ENCODE measurements at places on chromosomes 3 and 15.
A peak's percentile ranks its signal among the peaks of the same experiment; 100 is the strongest.

- H3K36me3 ChIP-seq: peaks cover 7% of the 10 kb centered on the region
- H3K27ac ChIP-seq: peak overlapping the region; percentile 89
- peaks cover 41% of the 10 kb centered on the region for H3K4me1 ChIP-seq
- H3K4me3 ChIP-seq: peak overlapping the region; percentile 83
Observed at GRCh38 chr3:179072100-179072438, 460 bp upstream of the ZMAT3 start.

- no peaks in the 10 kb centered on the region for H3K27me3 ChIP-seq
- H3K36me3 ChIP-seq: peaks cover 3% of the 10 kb centered on the region
- DNase-seq: peak; percentile 18
Observed at GRCh38 chr3:57856675-57857074, 100.6 kb downstream of the SLMAP start.

DNA sequence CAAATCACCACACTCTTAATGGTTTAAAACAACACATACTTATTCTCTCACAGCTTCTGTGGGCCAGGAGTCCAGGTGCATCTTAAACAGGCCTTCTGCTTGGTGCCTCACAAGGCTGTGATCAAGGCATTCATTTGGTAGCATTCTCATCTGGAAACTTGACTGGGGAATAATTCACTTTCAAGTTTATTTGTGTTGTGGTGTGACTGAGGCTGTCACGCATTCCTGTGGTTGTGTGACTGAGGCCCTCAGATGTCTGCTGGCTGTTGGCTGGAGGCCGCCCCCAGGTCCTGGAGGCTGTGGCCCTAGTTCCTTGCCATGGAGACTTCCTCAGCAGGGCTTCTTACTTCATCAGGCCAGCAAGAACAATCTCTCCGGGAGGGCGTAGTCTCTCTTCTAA is 16.9 kb upstream of the FAM3D start:
- no peak overlapping the region for H3K27ac ChIP-seq
- no peaks in the 10 kb centered on the region for H3K4me1 ChIP-seq
- no peak for DNase-seq
- no peak overlapping the region for H3K4me3 ChIP-seq
- no peaks in the 10 kb centered on the region for H3K27me3 ChIP-seq

DNA sequence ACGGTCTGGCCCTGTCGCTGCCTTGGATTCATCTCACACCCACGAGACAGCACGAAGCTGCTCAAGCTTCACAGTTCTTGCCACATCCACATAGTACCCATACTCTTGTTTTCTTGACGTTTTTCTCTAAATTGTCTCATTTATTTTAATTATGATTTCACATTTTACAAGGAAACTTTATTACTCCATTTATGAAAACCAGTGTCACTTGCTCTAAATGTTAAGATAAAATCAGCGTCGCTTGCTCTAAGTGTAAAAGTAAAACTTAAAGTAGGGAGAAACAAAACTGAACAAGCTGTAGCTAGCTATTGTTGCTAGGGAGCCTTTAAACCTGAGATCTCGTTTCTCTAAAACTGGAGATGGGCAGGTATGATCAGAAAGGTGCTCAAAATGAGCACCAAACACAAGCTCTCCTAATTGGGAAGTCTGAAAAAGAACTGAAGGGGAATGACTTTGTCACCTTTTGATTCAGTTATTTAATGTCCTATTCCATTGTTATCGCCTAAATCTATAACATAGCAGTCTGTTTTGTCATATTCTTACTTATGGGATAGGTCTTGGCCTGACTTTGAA is 680 bp downstream of the IFT122 start:
- H3K4me1 ChIP-seq: peaks cover 40% of the 10 kb centered on the region
- peak overlapping the region; percentile 78 for H3K27ac ChIP-seq
- H3K4me3 ChIP-seq: peak overlapping the region; percentile 64
- DNase-seq: no peak
- H3K36me3 ChIP-seq: no peaks in the 10 kb centered on the region
- no peaks in the 10 kb centered on the region for H3K27me3 ChIP-seq

GRCh38 chr3:169100616-169101015 is 562.9 kb downstream of the MECOM start:
- H3K27me3 ChIP-seq: no peaks in the 10 kb centered on the region
- H3K4me1 ChIP-seq: no peaks in the 10 kb centered on the region

DNA sequence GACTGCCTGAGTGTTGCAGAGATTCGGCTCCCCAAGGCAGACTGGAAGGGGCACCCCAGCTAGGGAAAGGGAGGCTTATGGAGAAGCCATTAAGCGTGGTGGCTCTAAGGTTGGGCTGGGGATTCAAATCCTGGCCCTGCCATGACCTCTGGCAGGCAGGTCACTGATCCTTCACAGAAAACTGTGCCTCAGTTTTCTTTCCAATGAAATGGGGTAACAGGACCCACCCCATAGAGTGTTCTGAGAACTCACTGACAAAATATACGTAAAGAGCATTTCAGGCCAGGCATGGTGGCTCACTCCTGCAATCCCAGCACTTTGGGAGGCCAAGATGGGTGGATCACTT is 34.6 kb downstream of the DNASE1L3 start:
- H3K27me3 ChIP-seq: no peaks in the 10 kb centered on the region
- H3K4me1 ChIP-seq: peaks cover 21% of the 10 kb centered on the region
- H3K4me3 ChIP-seq: no peak overlapping the region
- no peak overlapping the region for H3K27ac ChIP-seq
- no peaks in the 10 kb centered on the region for H3K36me3 ChIP-seq

DNA sequence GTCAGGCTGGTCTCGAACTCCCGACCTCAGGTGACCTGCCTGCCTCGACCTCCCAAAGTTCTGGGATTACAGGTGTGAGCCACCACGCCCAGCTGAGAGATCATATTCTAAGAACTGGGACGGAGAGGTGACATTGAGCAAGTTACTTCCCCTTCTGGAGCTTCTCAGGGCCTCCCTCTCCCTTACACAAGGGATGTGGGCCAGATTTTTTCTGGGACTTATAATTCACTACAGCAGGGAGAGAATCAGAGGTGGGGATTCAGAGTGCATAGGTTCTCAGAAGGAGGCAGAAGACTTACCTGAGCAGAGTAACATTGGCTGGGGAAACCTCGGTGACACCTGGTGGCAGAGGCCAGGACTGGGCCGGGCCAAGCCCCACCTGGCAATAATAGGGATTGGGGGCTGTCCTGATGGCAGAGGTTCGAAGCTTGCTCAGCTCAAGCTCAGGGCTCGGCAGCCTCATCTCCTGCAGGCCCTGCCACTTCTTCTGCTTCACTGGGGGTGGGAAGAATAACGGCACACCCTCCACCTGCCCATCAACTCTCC is 6.8 kb downstream of the LTK start:
- no peak for DNase-seq
- no peak overlapping the region for H3K27ac ChIP-seq
- H3K4me3 ChIP-seq: no peak overlapping the region

GRCh38 chr15:100853676-100854440 is 25.8 kb upstream of the ALDH1A3 start:
- H3K36me3 ChIP-seq: no peaks in the 10 kb centered on the region
- H3K27me3 ChIP-seq: no peaks in the 10 kb centered on the region
- H3K4me1 ChIP-seq: peaks cover 10% of the 10 kb centered on the region
- no peak overlapping the region for H3K4me3 ChIP-seq

DNA sequence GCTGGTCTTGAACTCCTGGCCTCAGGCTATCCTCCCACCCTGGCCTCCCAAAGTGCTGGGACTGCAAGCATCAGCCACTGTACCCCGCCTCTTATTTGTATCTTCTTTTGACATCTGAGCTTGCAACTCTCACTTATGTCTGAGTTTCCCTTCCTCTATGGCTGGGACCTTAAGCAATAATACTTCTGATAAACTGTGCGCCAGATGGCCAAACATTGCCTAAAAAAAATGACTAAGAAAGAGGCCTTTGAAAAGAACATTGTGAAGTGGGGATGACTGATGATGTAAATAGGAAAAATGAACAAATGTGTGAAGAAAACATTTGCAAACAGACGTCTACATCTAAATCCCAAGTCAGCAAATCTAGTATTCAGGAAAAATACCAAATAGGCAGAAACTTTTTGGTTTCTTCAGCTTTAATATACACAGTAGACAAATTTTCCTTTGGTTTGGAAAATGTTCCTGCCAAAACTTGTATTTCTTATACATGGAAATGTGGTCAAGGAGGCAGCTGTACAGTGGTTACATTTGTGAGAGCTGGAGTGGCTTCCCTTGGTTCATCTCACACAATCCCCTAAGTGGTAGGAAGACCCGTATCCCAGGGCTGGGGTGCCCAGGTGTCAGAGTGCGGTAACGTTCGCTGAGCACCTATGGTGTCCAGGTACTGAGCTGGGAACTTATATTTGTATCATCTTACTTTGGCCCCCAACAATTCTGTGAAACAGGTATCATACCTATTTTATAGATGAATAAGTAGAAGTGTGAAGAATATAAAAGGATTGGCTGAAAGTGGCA is 11.6 kb upstream of the TFRC start:
- peaks cover 30% of the 10 kb centered on the region for H3K4me1 ChIP-seq
- no peak overlapping the region for H3K4me3 ChIP-seq
- H3K27me3 ChIP-seq: no peaks in the 10 kb centered on the region
- H3K27ac ChIP-seq: no peak overlapping the region
- no peaks in the 10 kb centered on the region for H3K36me3 ChIP-seq

DNA sequence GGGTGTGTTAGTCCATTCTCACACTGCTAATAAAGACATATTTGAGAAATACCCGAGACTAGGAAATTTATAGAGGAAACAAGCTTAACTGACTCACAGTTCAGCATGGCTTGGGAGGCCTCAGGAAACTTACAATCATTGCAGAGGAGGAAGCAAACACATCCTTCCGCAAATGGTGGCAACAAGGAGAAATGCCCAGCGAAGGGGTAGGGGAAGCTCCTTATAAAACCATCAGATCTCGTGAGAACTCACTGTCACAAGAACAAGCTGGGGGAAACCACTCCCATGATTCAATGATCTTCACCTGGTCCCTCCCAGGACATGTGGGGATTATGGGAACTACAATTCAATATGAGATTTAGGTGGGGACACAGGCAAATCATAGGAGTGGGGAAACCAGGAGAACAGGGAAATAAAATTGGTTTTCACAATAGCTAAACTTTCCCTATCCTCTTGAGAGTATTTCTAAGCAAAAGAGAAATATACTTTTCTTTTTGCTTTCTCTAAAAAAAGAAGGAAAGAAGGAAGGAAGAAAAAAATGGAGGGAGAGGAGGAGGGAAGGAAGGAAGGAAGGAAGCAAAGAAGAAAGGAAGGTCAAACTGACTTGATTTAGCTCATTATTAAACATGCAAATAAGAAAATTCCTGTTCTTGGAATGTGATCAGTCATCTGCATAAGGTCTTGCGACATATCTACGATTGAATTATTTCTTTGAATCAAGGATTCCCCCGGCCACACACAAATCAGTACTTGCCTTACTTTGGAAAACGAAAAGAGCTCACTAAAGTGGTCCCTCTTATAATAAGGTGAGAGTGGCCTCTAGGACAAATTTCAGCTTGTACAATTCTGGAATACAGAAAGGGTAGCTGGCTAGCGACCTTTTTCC is 75.2 kb downstream of the LIPC start:
- H3K27ac ChIP-seq: no peak overlapping the region
- no peaks in the 10 kb centered on the region for H3K4me1 ChIP-seq

DNA sequence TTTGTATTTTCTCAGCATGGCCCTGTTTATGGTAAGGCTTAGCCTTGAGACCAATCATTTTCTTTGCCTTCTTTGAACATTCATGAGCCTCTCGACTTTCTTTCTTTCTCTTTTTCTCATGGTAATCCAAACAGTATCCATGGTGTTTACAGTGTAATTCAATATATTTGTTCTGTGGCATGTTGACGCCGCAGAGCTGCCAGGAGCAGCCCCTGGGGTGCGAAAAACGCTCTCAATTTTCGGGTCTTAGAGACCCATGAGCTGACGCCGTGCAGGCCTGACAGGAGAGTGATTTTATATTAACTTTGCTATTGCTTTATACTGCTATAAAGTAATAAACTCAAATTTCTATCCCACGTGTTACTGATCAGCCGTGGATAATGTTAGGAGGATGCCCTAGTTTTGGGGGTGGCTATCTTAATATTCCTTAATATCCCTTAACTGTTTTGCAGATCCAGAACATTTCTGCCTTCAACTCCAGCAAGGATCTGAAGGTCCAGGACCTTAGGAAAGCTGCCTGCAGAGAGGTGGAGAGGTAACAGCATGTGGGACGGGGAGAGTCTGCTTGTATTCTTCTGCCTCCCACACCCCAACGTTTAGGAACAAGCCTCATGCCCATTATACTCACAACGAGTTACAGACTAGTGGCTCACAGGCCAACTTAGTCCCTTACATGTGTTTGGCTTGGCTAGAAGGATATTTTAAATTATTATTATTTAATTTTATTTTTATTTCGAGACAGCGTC is 29.3 kb upstream of the MYO1E start:
- DNase-seq: no peak
- H3K36me3 ChIP-seq: no peaks in the 10 kb centered on the region
- no peak overlapping the region for H3K4me3 ChIP-seq
- H3K27me3 ChIP-seq: no peaks in the 10 kb centered on the region

- peak overlapping the region; percentile 75 for H3K27ac ChIP-seq
- H3K36me3 ChIP-seq: peaks cover 14% of the 10 kb centered on the region
- peaks cover 32% of the 10 kb centered on the region for H3K4me1 ChIP-seq
Observed at GRCh38 chr3:101848326-101848725, 988 bp upstream of the NFKBIZ start.

- no peaks in the 10 kb centered on the region for H3K36me3 ChIP-seq
- no peak overlapping the region for H3K4me3 ChIP-seq
- no peaks in the 10 kb centered on the region for H3K4me1 ChIP-seq
- no peak overlapping the region for H3K27ac ChIP-seq
- DNase-seq: no peak
Observed at GRCh38 chr3:76026379-76026778, 241.0 kb upstream of the ZNF717 start.

DNA sequence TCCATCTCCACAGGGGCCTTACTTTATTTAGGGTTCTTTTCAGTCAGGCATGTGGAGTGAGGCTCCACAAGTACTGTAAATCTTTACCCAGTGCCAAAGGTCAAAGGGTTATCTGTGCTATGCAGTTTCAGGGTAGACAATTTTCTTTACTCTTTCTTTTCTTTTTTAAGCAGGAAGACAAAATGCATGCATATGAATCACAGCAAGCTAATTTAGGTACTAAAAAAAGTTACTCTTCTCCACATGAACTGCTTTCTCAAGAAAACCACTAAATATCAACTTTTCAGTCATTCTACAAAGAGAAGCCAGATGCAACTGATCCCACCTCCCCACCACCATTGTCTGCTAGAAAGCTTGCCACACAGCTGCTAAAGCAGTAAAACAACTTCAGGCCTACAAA is 73.3 kb upstream of the PYGO1 start:
- H3K4me1 ChIP-seq: no peaks in the 10 kb centered on the region
- no peaks in the 10 kb centered on the region for H3K27me3 ChIP-seq
- H3K27ac ChIP-seq: no peak overlapping the region

DNA sequence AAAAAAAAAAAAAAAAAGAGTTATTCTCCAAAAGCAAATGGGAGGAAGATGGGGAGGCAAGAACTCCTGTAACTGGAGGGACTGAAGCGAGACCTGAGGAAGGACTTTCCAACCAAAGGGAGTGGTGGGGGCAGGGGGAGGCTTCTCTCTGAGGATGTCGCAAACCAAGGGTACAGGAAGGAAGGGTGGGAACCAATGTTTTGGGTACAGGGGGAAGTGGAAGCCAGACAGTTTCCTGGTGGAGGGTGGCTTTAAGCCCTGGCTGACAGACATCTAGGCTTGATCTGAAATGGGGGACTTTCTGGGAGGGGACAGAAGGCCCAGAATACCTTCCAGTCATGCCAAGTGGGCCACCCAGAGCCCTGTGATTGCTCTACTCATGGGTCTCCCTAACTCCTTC is 27.0 kb downstream of the VIPR1 start:
- DNase-seq: no peak
- peaks cover 15% of the 10 kb centered on the region for H3K4me1 ChIP-seq
- H3K27ac ChIP-seq: no peak overlapping the region
- H3K4me3 ChIP-seq: no peak overlapping the region
